ENCODE measurements at places on chromosomes 2 and 18.

DNA sequence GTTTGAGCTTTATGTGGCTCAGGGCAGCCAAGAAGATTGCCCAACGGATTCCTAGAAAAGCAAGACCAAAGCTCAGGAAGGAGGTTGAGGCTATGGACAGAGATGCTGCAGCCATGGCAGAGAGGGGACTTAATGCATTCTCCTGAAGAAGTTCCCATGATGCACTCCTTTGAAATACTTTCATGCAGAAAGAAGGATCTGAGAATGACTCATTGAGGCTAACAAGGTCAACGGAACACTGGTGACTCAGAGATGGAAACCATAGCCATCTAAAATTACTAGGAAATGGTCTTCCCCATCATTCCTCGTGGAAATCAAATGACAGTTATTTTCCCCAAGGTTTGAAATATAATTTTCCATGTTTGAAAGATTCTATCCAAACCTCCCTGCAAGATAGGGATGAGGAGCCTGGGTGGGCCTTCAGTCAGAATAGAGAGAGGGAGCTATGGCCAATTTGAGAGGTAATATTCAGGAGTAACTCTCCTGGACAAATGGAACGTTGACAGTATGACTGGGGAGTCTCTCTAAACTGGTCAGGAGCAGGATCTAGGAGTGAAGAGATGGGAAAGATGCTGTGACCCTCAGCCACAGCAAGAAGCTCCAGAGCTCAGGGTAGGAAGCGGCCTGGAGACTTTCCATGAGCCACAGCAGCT, 63.0 kb downstream of the REEP1 start:
- no peak for DNase-seq

DNA sequence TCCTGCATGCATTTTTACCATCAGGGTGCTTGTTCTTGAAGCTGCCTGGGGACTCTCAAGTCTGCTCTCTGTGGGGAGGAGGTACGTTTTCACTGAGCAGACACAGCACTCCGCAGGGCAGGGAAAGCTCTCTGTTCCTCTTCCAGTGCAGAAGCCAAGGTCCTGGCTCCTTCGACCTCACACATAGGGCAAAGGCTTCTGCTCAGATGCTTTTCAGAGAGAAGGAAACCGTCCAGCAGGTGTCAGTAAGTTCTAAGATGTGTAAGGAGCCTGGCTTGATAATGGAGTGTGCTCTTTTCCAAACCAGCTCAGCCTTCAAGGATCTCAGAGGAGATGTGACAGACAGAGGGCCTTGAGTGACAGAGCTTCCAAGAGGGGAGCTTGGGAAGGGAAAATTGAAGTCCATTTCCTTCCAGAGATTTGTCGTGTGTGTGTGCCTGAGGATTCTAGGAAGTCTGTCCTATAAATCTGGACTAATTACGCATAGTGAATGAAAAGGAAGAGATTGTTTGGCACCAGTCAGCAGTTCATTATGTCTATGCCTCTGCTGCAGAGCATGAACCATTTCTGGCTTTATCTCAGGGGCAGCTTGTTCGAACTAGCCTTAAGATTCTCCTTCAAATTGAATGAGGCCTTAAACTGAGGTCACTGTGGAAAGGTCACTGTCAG, 67.3 kb upstream of the UPP2 start:
- no peak for DNase-seq

GRCh38 chr2:149169656-149170055, 131.2 kb downstream of the LYPD6B start:
- DNase-seq = no peak

- no peak for DNase-seq
Observed at GRCh38 chr2:190584980-190585661, 50.6 kb upstream of the NEMP2 start.

- no peak for DNase-seq
Observed at GRCh38 chr2:203649176-203649814, 57.1 kb upstream of the CD28 start.

- no peak for DNase-seq
Observed at GRCh38 chr2:27029051-27029450, 3.7 kb upstream of the TMEM214 start.

DNA sequence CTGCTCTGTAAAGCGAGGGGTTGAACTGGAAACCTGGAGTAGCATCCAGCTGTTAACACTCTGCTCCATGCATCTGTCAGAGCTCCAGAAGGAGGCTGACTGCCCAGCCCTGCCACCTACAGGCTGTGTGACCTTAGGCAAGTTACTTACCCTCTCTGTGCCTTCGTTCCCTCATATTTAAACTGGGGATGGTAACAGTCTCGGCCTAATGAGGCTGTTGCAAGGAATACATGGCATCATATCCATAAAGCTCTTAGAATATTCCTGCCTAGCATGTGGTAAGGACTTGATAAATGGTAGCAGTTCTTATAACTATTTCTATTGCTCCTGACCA, 80.6 kb downstream of the LRRFIP1 start:
- no peak for DNase-seq

- no peak for DNase-seq
Observed at GRCh38 chr18:41974796-41975201, 19.8 kb downstream of the PIK3C3 start.

DNA sequence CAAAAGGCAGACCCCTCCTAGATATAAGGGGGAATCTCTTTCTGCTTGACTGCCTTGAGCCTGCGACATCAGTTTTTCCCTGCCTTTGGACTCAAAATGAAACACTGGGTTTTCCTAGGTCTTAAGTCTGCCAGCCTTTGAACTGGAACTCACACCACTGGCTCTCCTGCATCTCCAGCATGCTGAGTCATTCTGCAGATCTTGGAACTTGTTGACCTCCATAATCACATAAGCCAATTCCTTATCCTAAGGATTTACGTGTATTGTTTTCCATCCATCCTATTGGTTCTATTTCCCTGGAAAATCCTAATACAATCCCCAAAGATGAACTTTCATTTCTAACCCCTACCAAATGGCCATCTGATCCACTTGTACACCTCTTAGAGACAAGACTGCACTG, 88.0 kb downstream of the AFF3 start:
- no peak for DNase-seq

All from stimulated activated CD4-positive, alpha-beta T cell treated with anti-CD3 and anti-CD28 coated beads, Interleukin-12 subunit alpha, Interleukin-12 subunit beta, amount 100 ng/mL, for 24 hours (primary cell).